ENCODE measurements at places on chromosomes 2 and 18.

DNA sequence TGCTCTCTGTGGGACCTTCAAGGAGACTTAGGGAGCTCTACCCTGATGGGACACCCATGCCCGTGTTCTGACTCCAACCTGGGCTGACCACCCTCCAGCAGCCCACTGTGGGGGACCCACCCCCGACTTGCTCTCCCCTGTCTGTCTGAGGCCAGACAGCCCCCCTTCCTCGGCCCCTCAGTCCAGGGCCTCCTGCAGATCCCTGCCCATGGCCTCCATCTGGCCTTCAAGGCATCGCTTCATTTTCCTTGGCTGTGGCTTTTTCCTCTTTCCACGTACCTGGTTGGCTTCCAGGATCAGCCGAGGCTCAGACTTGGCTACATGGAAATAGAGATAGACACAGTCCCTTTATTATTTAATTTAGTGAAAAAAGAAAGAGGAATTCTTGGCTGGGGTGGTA is 290.0 kb downstream of the CYP26B1 start:
- no peak for ATAC-seq

GRCh38 chr2:158115202-158115767 is 13.6 kb downstream of the UPP2 start:
- ATAC-seq = no peak

GRCh38 chr18:46213295-46213694 is 109.1 kb downstream of the HAUS1 start:
- no peak for ATAC-seq

- ATAC-seq = peak; percentile 54
These were observed 16.9 kb downstream of the STEAP3 start for GRCh38 chr2:119240311-119241204.

- no peak for ATAC-seq
These were observed 28.9 kb downstream of the PTGR3 start for GRCh38 chr18:75179819-75180600.

Measured in gastroesophageal sphincter (tissue), 4 donors.